ENCODE measurements at places on chromosomes 4 and X.
A peak's percentile ranks its signal among the peaks of the same experiment; 100 is the strongest.

- DNase-seq: no peak
Observed at GRCh38 chrX:137118136-137118535, 84.3 kb upstream of the GPR101 start.

GRCh38 chr4:162891788-162892707, 274.6 kb downstream of the NAF1 start:
- no peak for DNase-seq

- DNase-seq: no peak
Observed at GRCh38 chr4:7654550-7655445, 220.1 kb upstream of the PSAPL1 start.

- DNase-seq: no peak
Observed at GRCh38 chr4:120874792-120875774, 47.4 kb downstream of the PRDM5 start.

DNA sequence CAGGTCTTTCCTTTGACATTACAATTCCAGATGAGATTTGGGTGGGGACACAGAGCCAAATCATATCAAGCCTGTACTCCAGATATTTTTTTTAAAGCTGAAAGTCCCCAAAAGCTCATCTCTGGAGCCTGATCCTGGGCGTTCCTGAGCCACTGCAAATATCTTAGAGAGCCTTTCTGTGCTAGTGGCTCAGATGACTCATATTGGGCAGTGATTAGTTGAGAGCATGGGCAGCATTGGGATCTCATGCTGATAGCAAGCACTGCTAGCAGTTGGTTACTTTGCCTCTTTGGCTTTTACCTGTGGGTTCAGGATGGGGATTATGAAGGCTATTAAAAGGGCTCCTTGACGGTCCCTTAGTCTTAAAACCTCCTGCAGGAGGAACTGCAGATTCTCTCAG, 51.4 kb upstream of the SCRG1 start:
- DNase-seq: no peak

DNA sequence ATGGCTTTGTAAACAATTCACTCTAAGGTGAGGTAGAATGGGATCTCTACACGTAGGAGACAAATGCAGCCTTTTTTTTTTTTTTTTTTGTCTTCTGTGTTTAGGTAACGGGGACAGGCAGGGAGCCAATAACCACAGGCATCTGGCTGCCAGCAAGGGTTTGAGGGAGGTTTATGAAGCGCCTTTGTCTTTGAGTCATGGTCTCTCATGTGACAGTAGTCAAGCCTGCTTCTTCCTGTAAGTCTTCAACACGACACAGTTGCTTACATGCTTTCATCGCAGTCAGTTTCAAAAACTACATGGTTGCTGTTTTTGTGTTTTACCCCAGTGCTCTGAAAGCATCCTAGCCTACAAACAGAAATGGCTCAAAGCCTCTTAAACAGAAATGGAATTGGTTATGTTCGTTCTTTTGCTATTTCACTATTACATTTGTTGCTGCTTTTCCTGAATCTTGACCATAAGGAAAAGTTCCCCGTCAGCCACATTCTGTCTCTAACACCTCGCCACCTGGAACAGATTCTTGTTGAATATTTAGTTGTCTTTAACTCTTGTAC, 127.8 kb upstream of the METTL14 start:
- no peak for DNase-seq

DNA sequence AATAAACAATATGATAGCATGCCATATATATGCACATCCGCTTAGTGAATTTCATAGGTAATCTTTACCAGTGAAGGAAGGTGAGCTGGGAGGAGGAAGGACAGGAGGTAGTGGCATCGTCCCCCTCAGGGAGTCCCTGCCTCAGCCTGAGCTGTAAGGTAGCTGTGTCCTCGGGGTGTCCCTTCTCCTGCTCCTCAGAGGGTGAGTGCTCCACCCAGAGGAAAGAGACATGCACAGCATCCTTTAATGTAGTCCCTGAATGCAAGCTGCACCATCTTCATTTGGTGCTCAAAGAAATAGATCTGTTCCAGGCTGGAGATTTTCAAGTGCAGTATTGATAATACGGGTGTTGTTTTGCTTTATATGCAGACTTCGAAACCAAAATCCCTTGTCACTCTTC, 330.4 kb upstream of the SFRP2 start:
- no peak for DNase-seq

- DNase-seq: no peak
Observed at GRCh38 chrX:27751976-27752375, 55.8 kb upstream of the MAGEB10 start.

- DNase-seq: no peak
Observed at GRCh38 chrX:3717742-3718420, 4.4 kb upstream of the PRKX start.

DNA sequence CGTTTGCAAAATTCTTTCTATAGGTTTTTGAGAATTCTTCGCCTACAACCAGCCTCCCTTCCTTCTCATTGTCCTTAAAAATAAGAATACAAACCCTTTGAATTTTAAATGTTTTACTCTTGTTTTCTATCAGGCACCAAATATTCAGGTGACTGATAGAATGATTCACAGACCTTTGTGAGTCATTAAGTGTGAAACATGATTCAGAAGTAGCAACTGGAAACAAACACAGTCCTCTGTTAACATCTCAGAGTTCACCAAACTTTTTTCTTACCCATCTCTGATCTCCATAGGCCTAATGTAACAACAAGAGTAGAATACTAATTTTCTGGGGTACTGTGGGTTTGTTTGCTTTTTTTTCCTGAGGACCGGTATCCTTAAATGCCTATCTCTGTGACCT, 63.4 kb upstream of the MAB21L2 start:
- DNase-seq: no peak

GRCh38 chrX:17584248-17584681, 153.0 kb upstream of the SCML1 start:
- no peak for DNase-seq

DNA sequence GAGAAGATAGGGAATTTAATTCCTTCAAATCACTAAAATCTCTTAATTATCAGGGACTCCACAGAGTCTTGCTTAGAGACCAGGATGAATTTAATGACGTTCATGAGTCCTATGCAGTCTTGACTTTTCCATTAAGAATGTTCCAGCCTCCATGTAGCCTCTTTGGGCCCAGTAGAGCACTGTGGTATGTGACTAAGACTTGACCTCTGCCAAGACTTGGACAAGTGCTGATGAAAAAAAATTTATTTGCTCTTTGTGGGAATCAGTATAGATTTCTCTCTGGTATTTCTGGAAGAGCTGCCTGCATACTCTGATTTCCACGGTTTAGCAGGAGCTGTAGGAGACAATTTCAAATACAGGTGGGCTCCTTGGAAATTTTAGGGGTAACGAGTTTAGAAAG, 40.6 kb downstream of the CHRDL1 start:
- no peak for DNase-seq

- DNase-seq: no peak
Observed at GRCh38 chr4:7803371-7803770, 136.3 kb downstream of the AFAP1 start.

DNA sequence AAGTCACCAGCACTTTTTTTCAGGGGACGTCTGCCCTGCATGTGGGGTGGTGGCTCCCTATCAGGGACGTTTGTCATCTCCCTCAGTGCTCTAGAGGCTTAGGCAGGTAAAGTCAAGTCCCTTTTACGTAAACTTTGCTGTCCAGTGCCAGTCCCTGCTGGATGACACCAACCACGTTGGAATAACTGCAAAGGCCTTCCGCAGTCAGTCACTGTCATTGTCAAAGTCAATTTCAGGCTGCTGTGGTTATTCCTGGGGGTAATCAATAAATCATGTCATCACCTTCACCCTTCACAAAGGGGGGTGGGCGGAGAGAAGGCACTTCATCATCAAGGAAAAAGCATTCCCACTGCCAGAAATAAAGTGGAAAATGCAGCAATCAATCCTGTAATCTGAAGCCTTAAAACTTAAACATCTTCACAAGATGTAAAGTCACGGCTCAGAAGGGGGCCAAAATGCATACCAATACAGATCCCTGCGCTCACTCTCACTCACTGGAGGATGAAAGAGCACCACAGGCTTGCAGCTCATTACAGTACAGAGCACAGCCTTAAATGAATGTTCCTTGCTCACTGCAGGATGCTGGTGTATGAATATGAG, 56.2 kb downstream of the CLDN22 start:
- DNase-seq: no peak

DNA sequence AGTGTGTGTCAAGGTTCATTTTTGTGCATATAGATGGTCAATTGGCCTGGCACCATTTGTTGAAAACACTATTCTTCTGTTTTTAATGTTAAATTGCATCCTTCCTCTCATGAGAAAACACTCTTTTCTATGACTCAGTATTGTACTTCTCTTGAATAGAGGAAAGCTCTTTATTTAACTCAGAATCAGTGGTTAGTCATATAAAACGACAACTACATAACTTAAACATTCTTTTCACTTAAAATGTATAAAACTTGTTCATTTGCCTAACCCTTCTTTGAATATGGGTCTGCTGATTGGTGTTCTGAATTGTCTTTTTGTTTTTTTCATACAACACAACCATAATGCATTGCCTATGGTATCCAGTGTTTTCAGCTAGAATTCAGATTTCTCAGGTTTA, 17.2 kb upstream of the MRPL1 start:
- no peak for DNase-seq

DNA sequence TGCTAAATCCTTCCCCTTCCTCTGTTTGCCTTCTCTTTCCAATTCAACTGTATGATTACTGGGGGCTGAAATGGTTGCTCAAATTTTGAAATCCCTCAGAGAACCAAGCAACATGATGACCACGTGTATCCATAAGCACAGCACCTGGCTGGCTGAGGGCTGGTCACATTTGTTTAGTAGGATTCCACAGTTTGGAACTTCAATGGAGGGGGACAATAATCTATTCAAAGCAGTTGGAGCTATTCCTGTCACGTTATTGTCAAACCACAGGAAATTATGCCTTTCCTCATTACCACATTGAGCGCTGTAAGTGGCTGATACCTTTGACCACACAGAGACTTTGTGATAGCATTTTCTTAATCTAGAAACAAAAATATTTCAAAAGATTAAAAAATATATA, 7.0 kb downstream of the TMSB4X start:
- DNase-seq: no peak

DNA sequence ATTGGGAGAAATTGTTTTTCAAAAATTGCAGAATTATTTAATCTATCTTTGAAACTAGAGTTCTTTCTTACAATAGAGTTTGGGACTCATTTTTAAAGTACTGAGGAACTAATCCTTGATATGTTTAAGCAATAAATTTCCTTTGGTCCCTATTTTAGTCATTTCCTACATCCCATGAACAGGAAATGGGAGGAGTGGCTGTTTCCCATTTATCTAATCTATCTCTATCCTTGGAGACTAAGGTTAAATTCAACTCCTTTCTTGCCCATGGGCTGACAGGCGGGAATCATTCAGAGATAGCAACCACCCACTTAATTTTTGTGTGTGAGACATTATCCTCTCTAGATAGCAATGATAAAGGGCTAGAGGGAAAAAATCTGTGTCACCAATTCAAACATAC, 131.6 kb upstream of the EMCN start:
- DNase-seq: no peak

DNA sequence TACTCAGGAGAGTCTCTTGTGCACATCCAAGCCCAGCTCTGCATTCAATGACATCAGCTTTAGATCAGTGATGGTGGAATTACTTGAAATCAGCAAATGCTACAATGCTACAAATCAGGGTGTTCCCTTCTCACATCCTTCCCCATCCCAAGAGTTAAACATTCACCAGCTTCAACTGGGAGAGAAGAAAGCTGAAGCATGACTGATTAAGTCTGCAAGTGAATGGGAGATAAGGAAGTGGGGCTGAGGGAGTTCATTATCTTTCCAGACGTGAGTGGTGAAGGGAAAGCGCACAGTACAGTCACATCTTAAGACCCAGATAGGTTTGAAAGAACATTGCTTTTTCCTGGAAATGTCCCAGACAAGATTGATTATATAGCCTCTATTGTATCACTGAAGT, 26.2 kb upstream of the MAP9 start:
- DNase-seq: peak; percentile 48

DNA sequence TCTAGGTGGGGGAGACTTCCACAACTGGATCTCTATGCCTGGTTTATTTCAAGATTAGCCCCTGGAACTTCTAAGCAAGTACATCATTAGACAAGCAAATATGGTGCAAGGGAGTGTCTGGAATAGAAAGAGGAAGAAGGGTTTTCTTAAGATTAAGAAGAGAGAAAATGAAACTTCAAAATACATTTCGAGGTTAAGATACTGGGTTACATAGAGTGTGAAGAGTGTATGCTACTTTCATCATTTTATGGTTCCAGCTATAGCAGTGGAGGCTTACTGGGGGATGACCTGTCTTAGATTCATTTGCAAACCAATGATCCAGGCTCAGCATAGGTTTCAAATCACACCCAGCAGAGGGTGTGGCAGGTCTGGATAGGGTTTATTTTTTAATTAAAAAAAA, 144.4 kb upstream of the GATB start:
- DNase-seq: no peak

GRCh38 chr4:62914758-62915157, 1494.5 kb downstream of the TECRL start:
- DNase-seq: no peak

DNA sequence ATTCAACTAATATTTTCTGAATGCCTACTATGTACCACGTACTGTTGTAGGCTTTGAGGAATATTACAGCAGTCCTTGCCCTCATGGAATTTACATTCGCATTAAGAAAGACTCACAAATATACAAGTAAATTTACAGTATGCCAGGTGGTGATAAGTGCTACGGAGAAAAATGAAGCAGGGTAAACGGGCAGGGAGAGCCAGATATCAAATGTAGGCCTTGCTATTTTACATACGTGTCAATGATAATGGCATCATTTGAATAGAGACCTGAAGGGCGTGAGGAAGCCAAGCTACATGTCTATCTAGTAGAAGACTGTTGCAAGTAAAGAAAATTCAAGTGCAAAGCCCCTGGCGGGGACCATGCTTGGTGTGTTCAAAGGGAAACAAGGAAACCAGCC, 65.2 kb downstream of the AMMECR1 start:
- no peak for DNase-seq

DNA sequence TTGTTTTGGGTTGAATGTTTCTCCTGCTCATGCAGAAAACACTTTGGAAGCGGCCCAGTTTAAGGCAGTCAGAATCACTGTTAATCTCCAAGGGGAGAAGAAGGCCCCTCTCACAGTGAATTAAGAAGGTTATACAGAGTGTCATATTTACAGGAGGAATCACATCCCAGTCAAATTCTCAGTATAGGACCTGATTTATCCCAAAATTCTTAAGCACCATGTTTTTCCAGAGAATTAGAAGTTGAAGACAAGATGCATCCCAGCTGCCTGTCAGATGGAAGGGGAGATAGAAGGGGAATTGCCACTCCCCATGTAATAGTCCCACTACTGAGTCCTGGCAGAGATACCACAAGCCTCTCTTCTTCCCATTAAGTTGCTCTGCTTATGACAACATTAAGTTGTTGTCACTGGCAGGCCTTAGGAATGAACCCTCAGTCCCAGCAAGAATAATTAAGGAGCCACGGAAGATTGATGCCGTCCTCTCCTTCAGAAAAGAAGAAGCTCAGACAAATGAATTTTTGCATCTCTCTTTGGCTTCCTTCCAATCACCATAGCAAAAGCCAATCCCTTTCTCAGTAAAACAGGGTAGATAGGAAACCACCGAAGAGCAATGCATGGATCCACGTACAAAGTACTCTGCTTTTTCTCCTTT, 138.4 kb downstream of the LDB2 start:
- DNase-seq: no peak
